ENCODE measurements at places on chromosomes 1 and 21.

DNA sequence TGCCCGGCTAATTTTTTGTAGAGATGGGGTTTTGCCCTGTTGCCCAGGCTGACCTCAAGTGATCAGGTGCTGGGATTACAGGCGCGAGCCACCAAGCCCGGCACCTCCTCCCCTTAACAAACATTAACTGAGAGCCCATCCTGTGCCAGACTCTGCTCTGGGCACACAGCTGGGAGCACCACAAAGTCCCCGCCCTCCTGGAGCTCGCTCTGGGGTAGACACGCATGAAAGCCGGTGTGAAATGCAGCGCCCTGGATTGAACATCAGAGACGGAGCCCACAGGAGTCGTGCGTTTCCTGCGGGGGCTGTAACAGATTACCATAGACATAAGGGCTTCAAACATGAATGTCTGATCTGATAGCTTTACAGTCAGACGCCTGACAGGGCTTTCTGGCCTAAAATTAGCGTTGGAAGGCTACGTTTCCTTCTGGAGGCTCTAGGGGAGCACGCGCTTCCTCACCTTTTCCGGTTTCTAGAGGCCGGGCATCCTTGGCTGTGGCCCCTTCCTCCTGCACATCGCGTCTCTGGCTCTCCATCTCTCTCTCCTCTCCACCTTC lies 14.3 kb downstream of the SLC27A3 start:
- no peak for DNase-seq

DNA sequence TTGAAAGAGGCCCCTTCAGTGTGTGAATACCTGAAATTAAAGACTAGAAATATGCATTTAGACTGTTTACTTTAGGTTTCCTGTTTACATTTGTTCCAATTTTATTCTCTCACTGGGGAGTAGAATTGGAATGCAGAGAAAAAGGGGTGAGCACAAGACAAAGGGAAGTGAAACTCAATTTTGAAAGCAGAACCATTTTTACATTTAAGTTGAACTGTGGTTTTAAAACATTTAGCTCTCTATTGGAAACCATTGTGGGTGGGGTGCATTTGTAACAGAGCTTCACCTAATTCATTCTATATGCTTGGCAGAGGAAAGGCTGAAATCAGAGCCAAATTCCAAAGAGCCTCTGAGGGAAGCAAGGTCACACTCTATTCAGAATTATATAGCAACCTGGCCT lies 235.3 kb upstream of the C1orf105 start:
- DNase-seq, result no peak

- no peak for DNase-seq
These were observed 4.0 kb downstream of the BSND start for GRCh38 chr1:55002686-55003085.

- no peak for DNase-seq
These were observed 46.0 kb downstream of the GRHL3 start for GRCh38 chr1:24364975-24365678.

- DNase-seq, result no peak
These were observed 98.6 kb downstream of the ADGRL2 start for GRCh38 chr1:81899214-81899821.

DNA sequence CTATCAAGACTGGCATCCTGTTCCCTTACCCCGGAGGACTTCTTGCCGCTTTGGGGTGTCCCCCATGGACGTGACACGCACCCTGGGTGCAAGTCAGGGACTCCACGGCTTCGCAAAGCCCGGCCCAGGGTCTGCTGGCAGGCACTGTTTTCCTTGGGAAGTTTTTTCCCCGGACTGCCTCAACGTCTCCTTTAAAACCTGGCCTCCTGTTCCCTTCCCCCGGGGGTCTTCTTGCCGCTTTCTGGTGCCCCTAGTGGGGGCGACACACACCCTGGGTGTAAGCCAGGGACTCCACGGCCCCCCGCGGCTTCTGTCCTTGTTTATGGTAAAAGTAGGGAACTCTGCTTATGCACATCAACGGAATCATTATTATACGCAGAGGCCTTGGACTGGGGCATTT lies 136.6 kb downstream of the LIPI start:
- no peak for DNase-seq

DNA sequence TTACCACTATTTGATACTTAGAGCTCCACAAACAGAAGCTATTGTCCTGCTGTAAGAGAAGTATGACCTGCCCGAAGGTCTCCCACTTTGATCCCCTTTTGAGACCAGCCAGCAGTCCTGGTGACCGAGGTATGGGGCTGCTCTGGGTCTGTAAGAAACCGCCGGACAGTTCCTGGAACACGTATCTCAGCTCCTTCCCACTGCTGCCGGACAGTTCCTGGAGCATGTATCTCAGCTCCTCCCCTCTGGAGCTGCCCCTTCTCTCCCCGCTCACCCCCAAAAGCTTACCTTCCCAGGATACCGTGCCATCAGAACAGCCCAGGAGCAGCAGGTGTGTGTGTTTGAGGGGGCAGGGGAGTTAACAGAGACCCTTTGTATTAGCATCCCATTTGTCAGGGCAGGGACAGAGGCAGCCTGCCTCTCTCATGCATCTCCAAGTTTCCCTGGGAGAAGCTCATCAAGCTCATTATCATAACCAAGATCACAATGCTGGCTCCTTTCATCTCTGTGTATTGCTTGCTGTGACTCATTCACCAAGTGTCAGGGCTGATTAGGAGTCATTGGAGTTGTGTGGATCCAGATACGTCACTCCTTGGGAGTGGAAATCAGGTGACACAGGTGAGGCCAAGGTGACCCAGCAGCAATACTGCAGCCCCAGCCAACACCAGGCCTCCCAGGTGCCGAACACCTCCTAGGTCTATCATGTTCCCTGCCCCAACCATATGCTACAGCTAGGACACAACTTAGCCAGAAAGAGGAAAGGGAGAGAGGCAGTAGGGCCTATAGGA lies 25.3 kb downstream of the OPTC start:
- DNase-seq, result no peak

GRCh38 chr1:113453771-113454083 lies 63.4 kb downstream of the MAGI3 start:
- no peak for DNase-seq

DNA sequence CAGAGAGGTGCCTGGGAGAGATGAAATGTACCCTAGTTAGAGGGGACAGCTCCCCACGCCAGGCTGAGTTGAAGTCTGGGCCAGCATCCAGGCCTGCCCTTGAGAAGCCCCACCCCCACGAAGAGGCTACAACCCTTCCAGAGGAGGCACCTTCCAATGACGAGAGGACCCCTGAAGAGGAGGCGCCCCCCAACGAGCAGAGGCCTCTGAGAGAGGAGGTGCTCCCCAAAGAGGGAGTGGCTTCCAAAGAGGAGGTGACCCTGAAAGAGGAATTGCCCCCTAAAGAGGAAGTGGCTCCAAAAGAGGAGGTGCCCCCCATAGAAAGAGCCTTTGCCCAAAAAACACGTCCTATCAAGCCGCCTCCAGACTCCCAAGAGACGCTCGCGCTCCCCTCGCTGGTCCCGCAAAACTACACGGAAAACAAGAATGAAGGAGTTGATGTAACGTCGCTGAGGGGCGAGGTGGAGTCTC lies 3.1 kb downstream of the EVA1B start:
- no peak for DNase-seq

GRCh38 chr1:201022820-201023516 lies 546 bp downstream of the KIF21B start:
- no peak for DNase-seq

DNA sequence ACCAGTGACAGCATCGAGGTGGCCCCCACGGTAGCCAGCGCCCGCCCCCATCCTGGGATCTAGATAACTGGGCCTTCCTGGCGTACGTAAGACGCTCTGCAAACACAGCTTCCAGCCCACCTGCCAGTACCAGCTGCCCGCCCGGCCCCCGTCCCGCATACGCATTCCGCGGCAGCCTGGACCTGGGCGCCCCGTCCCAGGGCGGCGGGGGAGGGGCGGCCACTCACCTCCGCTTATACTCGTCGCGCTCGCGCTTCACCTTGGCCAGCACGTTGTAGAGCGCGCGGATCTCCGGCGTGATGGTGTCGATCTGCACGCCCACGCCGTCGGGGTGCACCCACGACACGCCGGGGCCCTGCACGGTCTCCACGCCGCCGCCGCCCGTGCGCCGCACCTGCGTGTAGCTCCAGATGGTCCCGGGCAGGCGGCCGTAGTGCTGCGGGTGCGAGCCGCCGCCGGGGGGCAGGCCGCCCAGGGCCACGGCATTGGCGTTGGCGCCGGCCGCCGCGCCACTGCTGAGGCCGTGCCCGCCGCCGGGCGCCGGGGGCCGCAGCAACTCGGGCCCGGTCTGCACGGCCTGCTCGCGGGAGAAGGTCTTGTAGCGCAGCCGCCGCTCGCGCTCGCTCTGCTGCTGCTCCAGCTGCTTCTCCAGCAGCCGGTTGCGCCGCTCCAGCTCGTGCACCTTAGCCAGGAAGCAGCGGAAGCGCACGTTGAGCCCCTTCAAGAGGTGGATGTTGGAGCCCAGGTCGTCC lies 859 bp downstream of the IFFO2 start:
- DNase-seq, result no peak

GRCh38 chr21:39007532-39007931 lies 175.7 kb downstream of the PSMG1 start:
- DNase-seq, result no peak

- DNase-seq, result no peak
These were observed 56.0 kb upstream of the EDARADD start for GRCh38 chr1:236338096-236338495.

GRCh38 chr1:98292994-98293393 lies 368.5 kb upstream of the SNX7 start:
- no peak for DNase-seq

DNA sequence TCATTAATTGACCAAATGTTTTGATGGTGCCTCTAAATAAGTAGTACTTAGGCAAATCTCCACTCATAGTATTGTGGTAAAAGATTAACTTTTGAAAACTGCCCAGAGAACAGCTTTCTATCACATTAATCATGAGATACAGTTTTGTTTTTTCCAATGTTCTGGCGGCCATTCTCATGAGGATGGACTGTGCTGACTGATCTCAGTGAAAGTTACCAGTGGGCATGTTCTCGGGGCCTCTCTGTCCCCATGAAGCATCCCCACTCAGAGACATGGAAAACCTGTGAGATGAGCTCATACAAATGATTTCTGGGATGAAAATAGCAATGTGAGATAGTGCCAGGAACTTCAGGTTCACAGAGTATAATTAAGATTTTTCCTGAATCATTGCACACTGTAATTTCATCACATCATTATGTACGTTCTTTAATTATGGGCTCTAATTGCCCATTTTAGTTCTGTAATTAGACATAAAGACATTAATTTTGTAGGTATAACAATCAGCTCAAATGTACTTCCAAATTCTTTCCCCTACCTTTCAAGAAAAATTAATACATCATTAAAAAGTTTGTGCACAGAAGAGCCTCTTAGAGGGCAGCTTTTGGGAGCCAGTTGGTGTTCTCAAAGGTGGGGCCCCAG lies 40.5 kb downstream of the DDR2 start:
- no peak for DNase-seq

GRCh38 chr1:108854221-108855019 lies 2.5 kb downstream of the AKNAD1 start:
- no peak for DNase-seq

DNA sequence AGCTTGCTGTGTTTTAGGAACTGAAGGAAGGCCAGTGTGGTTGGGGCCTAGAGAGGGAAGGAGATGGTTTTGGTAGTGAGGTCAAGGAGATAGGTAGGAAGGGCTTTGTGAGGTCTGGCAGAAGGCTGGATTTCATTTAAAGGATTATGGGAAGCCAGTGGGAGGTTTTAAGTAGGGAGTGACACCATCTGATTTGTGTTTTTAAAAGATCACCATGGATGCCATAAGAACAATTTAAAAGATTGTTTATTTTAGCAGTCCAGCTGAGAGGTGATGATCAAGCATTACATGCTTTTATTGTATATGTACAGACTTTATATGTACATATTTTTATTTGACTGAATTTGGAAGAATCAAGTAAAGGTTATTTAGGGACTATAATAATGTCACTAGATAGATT lies 26.4 kb downstream of the RGL1 start:
- no peak for DNase-seq

DNA sequence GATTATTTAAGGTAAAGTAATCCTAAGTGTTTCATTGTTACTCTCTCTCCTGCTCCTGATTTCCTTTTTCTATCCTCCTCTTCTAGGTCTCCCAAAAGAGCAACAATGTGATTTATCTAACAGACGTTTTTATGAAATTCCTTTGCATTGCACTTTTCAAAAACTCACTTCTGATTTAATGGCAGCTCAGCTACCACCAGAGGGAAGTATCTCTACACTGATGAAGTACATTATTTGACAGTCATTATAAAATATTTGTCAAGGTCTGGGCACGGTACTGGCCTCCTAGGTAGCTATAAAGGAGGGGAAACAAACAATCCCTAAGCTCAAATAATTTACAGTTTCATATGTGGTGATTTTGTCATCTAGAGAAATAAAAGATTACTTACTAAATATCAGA lies 15.6 kb downstream of the TMPRSS15 start:
- no peak for DNase-seq

DNA sequence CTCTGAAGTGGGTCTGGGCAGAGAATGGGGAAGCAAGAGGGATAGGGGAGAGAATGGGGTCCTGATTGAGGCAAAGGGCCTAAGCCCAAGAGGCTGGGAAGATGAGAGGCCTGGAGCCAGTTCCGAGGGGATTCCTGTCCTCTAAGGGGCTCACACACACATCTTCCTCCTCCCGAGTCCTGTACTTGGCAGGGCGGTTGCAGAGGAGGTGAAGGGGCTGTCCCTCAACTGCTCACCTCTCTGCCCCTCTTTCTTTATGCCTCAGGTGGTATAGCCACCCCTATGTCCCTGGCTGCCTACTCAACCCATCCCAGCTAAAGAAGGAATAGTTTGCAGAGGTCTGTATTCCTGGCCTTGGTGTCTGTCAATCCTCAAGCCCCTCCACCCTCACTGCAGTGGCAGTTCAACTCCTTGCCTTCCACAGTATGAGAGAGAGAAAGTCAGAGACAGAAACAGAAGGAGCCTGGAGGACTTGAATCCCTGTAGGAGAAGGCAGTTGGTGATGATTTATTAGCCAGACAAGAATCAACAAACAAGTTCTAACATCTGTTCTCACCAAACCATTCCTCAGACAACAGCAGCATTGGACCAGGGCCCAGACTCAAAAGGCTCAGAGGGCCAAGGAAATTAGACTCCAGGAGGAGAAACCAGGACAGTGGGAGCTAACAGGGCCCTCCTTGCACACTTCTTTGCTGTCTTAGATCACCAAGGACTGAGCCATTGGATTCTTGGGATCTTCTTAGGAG lies 10.7 kb downstream of the SH2D2A start:
- DNase-seq, result no peak

- DNase-seq, result no peak
These were observed 337.6 kb upstream of the B3GALT2 start for GRCh38 chr1:193524021-193524420.

- no peak for DNase-seq
These were observed 44.5 kb downstream of the MAGI3 start for GRCh38 chr1:113434874-113435175.

DNA sequence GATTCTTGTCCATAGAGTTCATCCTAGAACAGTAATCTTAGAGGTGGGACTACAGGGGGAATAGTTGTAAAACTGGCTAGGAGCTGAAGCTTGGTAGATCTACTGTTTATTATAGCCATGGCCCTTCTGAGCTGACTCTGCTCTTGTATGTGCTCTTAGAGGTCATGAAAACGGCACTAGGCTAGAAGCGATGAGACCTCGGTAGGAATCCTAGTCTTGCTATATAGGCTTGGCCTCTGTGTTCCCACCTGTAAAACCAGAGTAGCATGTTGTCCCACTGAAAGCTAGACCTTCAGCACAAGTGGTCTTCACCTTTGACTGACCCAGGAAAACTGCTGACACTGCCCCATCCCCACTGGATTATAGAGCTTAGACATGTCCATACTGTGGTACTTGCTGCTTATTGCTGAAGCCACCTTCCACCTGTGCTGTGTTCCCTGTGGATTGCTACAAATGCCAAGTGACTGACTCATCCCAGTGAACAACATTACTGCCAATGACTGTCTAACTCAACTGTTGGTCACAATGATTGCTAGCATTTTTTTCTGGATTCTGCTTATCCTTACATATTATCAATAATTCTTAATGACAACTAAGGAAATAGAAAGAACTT lies 23.0 kb upstream of the PIGC start:
- DNase-seq, result no peak
